ENCODE measurements at places on chromosomes 12 and 14.

DNA sequence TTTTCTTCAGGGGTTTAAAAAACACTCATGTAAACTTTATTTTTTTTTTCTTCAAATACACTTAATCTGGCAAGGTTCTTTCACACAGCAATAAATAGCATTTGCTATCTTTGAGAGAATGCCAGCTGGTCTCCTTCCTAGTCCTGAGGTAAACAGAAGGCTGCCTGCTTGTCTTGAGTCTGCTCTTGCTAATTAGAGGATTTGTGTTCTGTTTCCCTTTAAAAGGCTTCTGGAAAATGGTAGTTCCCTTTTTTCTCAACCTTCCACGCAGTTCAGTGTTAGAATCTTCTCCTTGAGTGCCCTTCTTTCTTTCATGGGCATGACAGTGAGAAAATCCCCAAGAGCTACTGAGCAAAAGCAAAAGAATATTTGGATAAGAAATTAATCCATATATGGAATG lies 92.3 kb upstream of the DCN start:
- no peak for DNase-seq

- no peak for DNase-seq
These were observed 349 bp upstream of the FAM177A1 start for GRCh38 chr14:35045798-35046047.

- no peak for DNase-seq
These were observed 339.8 kb downstream of the EMP1 start for GRCh38 chr12:13536219-13536910.

- DNase-seq, result no peak
These were observed 3.1 kb downstream of the MAP3K12 start for GRCh38 chr12:53495903-53496751.

DNA sequence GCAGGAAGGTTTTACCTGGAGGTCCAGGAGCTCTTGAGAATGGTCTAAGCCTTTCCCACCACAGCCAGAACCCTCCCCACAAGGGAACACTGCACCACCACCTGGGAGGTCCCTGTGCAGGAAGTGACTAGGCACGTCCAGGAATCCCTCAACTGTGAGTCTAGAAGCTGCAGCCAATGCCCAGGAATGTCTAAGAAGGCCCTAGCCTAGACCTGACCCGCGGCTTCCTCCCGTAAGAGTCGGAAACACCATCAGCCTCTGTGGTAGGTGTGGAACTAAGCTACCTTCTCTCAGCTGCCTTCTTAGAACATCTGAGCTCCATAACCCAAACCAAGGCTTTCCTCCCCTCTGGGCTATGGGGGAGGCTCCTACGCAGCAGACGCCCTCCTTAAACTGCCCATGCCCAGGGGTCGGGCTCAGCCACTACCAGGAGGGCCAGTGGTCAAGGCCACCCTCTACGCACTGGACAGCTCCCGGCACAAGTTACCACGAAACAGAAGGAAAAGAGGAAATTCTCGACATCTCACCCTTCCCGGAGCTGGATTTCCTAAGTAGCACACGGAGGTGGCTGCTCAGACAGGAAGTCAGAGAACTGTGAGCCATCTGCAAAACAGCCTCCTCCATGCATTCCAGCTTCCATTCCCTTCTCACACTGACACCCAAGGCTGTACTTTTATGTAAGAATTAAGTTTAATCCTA lies 25.5 kb downstream of the ZFYVE21 start:
- DNase-seq, result no peak

GRCh38 chr14:58100735-58101368 lies 51.2 kb downstream of the ARMH4 start:
- DNase-seq, result no peak
